ENCODE measurements at places on chromosomes 7 and 10.

- DNase-seq = peak; percentile 10
These were observed 4.6 kb downstream of the AKR1B1 start for GRCh38 chr7:134454277-134454676.

GRCh38 chr7:39923091-39923490 is 27.0 kb upstream of the CDK13 start:
- DNase-seq = no peak

DNA sequence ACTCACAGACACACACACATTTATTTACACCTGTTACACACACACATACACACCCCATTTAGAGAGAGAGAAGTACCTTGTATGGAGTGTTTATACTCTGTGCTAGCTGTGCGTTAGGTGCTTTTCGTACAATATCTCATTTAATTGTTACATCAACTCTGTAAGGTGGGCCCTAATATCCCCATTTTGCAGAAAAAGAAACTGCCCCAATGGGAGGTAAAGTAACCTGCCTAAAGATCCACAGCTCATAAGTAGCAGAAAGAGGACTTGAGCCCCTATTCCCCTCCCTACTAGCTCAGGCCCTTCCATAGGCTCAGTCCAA is 23.8 kb upstream of the RBM20 start:
- DNase-seq = no peak

GRCh38 chr7:88217675-88218428 is 2.0 kb downstream of the SRI start:
- peak; percentile 21 for DNase-seq
